Stimulated activated CD8-positive, alpha-beta memory T cell treated with anti-CD3 and anti-CD28 coated beads, Interleukin-4, amount 100 ng/mL, for 1 hour (primary cell): ENCODE measurements at places on chromosomes 7 and 10.

DNA sequence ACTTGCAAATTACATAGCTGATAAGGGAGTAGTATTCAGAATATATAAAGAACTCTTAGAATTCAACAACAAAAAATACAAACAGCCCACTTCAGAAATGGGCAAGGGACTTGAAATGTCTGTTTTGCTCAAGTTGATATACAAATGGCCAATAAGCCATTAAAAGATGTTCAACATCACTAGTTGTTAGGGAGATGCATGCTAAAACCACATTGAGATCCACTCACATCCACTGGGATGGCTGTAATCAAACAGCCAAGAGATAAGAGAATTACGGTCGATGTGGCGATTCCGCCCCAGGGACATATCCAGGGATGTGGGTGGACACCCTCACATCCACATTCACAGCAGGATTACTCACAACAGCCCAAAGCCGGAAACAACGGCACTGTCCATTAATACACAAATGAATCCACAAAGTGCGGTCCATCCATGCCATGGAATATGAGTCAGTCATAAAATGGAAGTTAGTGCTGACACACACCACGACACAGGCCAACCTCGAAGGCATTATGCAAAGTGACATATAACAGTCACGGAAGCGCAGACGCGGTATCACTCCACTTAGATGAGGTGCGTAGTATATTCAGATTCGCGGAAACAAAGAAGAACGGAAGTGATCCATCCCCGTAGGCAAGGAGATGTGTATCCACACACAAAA lies 227.8 kb downstream of the DNAJB6 start:
- no peak for DNase-seq

- DNase-seq: no peak
Measured at GRCh38 chr7:137970253-137970975, 31.5 kb downstream of the CREB3L2 start.

DNA sequence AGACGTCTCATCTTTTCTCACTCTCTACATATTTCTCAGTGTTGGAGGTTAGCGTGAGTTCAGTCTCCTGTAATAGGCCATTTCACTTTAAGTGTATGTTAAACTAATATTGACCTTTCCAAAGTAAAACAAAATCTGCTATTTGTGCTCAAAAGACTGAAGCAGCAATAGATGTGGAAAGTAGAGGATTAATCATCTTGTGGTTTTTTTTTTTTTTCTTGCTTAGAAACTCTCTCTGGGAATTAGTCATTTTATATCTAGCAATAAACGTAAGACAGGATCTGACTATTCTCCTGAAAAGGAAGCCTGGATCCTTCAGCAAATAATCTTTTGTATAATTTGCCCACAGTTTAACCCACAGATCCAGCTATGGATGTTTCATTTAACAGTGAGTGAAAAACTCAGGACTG lies 81.7 kb downstream of the NRP1 start:
- no peak for DNase-seq

GRCh38 chr7:1267016-1267900 lies 34.6 kb downstream of the UNCX start:
- no peak for DNase-seq

DNA sequence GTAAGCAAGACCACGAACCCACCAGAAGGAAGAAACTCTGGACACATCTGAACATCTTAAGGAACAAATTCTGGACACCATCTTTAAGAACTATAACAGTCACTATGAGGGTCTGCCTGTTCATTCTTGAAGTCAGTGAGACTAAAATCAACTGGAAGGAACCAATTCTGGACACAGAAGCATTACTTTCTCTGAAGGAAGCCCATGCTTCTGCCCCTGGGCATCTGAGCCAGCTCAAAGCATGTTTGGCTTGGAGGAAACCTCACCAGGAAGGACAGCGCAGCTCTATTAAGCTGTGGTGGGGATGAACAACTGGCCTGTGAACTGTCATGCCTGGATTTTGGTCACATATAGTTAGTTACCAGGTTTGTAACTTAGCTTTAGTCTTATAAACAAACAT lies 132.4 kb upstream of the GDF10 start:
- DNase-seq: no peak

DNA sequence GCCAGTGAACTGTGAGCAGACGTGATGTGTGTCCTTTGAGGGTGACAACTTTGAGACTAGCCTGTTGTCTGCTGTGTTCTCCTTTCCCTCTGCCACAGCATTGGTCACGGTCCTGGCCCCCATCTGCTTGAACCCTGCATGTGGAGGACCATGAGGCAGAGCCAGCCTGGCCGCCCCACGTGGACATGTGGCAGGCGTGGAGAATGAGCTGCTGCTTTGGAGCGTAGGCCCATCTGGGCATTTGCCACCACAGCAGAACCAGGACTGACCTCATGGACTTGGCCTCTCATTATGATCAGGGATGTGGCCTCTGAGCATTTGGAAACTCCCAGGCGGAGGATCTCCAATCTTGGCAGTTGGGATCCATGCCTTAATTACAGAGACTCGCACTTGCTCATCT lies 448.5 kb downstream of the TCERG1L start:
- DNase-seq: no peak

GRCh38 chr7:85310301-85310700 lies 123.4 kb upstream of the SEMA3D start:
- no peak for DNase-seq

DNA sequence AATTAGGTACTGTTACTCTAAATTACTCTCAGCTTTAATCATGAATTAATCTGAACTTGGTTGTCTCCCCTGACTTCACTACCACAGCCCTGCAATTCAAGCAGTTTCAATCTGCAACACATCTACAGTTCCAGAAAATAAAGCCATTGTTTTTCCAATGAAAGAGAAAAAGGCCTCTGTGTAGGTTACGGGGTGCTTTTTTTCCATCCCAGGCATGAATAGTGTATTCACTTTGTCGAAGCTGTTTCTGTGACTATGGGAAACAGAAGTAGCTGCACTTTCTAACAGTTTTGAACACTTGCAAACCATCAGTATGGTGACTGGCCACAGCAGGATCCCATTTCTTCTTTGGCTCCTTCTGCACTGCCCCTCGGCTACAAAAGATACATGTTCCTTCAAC lies 460.2 kb downstream of the GRM8 start:
- DNase-seq: no peak

- no peak for DNase-seq
Measured at GRCh38 chr7:132130497-132130896, 445.8 kb downstream of the PLXNA4 start.

DNA sequence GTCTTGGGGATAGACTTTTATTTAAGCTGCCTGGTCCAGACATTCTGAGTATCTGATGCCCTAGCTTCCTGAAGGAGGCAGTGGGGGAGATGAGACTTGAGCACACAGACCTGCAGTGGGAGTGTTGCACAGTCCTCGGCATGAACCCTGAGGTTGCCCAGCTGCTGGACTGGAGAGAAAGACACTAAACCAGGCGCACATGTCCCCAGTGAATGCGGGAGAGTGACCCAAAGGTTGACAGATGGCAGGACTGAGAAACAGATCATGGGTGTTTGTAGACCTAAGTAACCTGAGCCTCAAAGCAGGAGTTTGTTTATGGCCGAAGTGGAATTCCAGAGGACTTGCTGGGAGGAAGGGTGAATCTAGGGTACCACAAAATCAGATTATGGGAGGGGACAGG lies 15.7 kb upstream of the MSRB2 start:
- no peak for DNase-seq

GRCh38 chr10:103757531-103758293 lies 97.7 kb downstream of the SH3PXD2A start:
- no peak for DNase-seq

- DNase-seq: no peak
Measured at GRCh38 chr10:5090551-5090950, 3.7 kb upstream of the AKR1C3 start.

- no peak for DNase-seq
Measured at GRCh38 chr7:93879356-93879755, 11.2 kb downstream of the TFPI2 start.

DNA sequence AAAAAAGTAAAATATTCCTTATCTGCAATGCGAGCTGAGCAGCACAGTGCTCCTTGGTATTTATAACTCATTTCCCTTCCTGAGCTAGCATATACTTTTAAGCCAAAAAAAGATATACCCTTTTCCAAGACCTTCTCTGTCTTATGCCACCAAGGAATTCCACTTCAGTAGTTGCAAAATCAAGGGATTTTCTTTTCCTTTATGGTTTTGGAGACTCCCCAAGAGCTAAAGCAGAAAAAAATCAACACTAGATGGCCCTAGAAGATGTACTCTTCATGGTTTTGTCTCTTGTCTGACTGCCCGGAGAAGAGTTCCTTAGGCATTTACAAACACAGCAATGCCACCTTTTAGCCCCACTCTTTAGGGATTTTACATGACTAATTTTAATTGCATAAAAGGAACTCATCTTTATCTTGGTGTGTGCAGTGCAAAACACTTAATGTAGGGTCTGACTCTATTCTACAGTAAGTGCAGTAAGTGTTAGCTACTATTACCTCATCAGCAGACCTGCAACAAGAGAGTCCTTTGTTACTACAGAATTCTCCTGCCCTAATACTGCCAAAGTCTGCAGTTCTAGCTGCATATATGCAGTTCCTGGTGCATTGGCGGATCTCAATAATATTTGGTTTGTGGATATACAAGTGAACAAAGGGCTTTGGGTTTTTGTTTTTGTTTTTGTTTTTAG lies 443.3 kb downstream of the GFRA1 start:
- DNase-seq: no peak

DNA sequence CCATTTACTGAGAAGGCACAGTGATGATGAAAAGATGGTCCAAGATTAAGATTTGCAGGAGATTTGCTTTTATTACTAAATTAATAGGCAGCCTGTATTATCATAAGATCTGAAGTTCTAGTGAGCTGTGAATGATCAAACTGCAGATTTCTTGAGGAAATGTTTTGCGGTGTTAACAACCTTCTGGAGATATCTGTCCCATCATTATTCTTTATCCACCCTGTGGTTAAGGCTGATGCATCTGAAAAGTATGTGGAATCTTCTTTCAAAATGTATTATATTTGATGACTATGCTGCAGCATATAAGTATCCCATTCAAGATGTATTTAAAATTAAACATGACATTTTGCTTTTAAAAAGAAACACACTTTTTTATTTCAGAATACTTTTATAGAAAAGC lies 150.3 kb downstream of the POLR1F start:
- DNase-seq: no peak

DNA sequence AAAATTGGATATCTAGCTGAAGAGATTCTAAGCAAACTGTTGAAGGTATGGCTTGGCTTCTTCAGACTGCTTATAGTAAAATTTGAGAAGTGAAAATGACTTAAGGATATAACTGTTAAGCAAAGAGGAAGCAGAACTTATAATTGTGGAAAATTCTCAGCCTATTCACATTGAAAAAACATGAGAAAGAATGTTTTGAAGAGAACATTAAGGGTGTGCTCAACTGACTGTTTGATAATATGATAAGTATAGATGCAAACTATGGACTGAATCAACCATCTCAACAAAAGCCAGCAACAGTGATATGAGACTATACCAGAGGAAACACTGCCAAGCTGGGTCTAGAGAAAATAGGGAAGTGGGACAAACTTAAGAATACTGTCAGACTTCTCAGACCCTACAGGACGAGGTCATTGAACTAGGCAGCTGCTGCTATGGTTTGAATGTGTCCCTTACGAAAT lies 133.1 kb upstream of the PPP1R3A start:
- no peak for DNase-seq

- DNase-seq: no peak
Measured at GRCh38 chr10:1666147-1666546, 71.2 kb downstream of the ADARB2 start.

DNA sequence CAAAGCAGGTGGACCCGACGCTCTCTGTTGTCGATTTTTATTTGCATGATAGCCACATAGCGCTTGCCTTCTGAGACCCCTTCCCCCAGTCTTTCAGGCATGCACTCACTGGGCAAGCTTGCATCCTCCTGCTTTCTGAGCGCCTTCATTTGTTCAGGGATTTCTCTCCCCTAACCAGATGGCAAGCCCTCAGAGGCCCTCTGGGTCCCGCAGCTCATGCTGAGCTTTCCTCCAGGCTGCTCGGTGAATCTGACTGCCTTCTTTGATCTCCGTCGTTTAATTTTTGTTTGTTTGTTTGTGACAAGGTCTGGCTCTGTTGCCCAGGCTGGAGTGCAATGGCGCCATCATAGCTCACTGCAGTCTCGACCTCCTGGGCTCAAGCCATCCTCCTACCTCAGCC lies 58.8 kb downstream of the ITIH5 start:
- DNase-seq: no peak

GRCh38 chr10:88668465-88668864 lies 4.2 kb downstream of the LIPF start:
- DNase-seq: no peak

GRCh38 chr7:143243614-143244013 lies 19.6 kb upstream of the GSTK1 start:
- DNase-seq: no peak

DNA sequence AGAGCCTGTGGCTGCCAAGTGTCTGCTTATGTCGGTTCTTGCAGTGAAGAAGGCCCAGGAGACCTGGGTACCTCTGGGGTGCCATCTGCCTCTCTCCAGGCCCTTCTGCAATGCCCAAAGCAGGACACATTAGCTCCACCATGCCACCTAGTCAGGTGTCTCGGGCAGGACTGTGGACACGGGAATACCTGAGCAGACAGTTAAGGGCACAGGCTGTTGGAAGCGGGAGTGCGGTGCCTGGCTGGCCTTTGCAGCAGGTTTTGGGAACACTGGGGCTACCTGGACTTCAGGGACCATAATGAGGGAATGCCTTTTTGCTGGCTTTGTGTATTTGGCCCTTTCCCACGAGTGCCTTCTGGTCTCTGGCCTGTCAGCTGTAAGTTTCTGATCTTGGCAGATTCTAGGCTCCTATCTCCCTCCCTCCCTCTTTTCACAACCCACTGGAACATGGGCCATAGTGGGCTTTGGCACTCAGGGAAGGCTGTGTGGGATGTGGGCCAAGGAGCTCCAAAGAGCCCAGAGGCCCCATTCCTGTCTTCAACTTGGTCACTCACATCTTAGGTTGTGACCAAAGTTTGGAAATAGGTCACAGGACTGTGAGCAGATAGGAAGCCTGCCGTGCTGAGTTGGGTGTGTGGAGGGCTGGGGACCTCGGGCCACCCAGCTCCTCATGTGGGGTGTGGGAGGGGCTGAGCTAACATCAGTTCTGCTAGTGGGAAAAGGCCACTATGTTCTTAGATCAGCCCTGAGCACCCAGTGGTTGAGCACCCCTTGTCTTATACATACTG lies 41.5 kb upstream of the CXCL12 start:
- DNase-seq: no peak

DNA sequence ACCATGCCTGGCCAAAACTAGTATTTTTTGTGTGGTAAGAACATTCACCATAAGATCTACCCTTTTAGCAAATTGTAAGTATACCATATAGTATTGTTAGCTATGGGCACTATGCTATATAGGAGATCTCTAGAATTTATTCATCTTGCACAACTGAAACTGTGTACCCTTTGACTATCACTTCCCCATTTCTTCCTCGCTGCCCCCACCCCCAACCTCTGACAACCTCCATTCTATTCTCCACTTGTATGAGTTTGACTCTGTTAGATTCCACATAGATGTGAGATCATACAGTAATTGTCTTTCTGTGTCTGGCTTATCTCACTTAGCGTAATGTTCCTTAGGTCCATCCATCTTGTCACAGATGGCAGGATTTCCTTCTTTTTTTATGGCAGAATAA lies 3.6 kb downstream of the CASP7 start:
- no peak for DNase-seq
